ENCODE measurements at places on chromosomes 2 and 18.

DNA sequence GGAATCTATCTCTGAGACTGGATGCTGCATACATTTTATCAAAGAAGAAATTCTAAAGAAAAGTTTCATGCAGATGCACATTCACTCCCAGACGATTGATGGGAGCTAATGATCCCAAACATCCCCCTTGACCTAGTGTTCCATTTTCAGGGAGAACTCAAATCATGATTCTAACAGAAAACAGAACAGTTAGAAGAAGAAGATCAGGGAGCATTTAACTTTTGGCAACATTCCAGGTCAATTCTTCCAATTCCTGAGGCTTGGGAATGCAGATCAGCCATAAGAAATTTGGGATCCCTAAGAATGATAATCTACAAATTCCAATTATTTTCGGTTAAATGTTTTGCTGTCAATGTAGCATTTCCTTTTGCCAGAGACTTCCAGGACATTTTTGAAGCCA, 96.6 kb downstream of the CPO start:
- no peak for DNase-seq

- DNase-seq, result no peak
These were observed 12.7 kb downstream of the FAM110C start for GRCh38 chr2:33620-34019.

- no peak for DNase-seq
These were observed 20.1 kb upstream of the ALLC start for GRCh38 chr2:3637692-3638455.

DNA sequence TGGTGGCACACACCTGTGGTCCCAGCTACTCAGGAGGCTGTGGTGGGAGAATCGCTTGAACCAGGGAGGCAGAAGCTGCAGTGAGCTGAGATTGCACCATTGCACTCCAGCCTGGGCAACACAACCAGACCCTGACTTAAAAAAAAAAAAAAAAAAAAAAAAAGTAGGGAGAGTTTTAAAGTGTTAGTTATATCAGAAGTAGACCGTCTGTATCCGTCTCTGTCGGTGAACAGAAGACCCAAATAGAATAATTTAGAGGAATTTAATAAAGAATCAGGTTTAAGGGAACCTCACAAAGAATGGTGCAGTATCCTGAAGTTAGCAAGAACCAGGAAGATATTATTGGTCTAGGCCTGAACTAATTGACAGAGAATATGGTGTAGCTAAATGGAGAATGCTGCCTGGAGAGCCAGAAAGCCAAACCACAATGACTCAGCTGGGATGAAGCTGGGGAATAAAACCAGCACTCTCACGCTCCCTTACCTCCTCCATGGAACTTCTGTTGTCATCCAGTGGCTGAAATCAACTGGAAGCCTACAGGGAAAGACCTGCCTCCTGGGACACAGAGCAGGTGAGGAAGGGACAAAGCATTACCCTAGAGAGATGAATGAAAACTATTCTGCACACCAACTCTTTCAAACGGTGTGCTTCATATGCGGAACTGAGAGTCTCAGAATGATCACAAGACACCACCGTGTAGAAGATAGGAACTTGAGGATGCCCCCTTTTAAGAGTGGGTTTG, 39.1 kb upstream of the PLEKHM3 start:
- no peak for DNase-seq

GRCh38 chr2:190849774-190850173, 30.8 kb upstream of the GLS start:
- no peak for DNase-seq

DNA sequence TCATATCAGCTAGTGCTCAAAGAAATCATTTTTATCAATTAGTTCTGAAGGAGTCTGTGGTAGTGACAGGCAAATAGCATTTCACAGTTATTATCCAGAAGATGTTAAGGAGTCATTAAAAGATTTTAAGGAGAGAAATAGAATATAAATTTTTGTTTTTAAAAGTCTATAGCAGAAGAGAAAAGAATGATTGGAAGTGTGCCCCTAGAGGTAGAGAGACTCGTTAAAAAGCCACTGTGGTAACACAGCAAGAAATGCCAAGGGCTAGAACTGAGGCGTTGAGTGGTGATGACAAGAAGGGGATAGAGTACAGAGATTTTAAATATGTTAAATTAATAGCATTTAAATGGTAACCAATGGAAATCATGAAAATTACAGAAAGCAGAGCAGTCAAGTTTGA, 78.3 kb downstream of the VWC2L start:
- DNase-seq, result no peak

DNA sequence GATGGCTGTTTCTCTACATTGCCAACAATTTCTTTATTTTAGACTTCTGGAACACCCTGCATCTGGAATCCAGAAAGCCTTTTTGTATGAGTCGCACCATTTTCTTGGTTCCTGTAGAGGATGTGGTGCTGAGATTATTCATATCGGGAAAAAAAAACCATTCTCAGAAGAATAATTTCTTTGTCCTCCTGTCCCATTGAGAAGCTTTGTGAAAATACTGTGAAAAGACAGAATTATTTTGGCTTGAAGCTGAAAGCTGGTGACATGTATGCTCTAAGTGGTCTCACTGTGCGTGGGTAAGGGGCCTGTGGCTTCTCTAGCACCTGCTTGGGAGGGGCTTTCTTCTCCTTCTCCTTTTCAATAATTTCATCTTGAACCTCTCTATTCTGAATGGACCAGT, 138.4 kb downstream of the FAM210A start:
- no peak for DNase-seq

- DNase-seq, result no peak
These were observed 99.5 kb upstream of the EPAS1 start for GRCh38 chr2:46197672-46198071.

- DNase-seq, result no peak
These were observed 354.0 kb downstream of the CCDC85A start for GRCh38 chr2:56537756-56538155.

GRCh38 chr2:188494906-188495305, 203.2 kb downstream of the GULP1 start:
- DNase-seq, result no peak

Measured in gastrocnemius medialis (tissue), 4 donors.